MM.1S (cell line): ENCODE measurements at places on chromosomes 4 and X.
A peak's percentile ranks its signal among the peaks of the same experiment; 100 is the strongest.

DNA sequence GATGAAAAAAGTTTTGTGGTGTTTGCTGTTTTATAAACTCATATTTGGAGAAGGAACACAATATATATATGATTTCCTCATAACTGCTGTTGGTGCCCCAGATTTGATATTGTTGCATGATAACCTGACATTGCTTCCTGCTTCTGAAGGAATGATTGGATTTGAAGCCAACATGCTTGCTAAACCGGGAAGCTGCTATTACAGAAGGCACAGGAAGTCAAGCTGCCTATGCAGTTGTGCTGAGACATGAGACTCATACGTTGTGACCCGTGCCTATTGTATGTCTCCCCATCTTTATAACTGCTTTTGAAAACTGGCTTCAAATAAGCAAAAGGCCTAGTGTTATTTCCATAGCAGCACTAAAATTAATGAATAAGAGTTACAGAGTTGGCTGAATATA, 32.9 kb downstream of the GAB1 start:
- peaks cover 29% of the 10 kb centered on the region for H3K4me1 ChIP-seq

- no peak for DNase-seq
- peaks cover 5% of the 10 kb centered on the region; the same call in 1 of the 2 replicates for H3K36me3 ChIP-seq
- no peak overlapping the region for H3K4me3 ChIP-seq
- no peaks in the 10 kb centered on the region for H3K4me1 ChIP-seq
- H3K27ac ChIP-seq: no peak overlapping the region
Observed at GRCh38 chr4:15035159-15035558, 32.9 kb downstream of the CPEB2 start.

DNA sequence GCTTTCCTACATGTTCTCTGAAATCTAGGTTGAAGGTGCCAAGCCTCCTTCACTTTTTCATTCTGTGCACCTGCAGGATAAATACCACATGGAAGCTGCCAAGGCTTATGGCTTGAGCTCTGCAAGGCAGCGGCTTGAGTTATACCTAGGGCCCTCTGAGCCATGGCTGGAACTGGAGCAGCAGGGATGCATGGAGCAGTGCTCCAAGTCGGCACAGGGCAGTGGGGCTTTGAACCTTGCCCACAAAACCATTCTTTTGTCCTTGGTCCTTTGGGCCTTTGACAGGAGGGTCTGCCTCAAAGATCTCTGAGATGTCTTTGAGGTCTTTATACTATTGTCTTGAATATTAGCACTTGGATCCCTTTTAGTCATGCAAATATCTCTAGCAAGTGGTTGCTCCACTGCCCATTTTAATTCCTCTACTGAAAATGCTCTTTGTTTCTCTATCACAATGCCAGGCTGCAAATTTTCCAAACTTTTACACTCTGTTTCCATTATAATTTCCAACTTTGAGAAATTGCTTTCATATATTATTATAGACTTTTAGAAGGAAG, 536.2 kb upstream of the KLHL4 start:
- no peaks in the 10 kb centered on the region for H3K36me3 ChIP-seq
- no peaks in the 10 kb centered on the region for H3K27me3 ChIP-seq
- no peak for DNase-seq

GRCh38 chr4:143721317-143721716, 20.8 kb upstream of the FREM3 start:
- no peaks in the 10 kb centered on the region for H3K27me3 ChIP-seq
- no peaks in the 10 kb centered on the region for H3K4me1 ChIP-seq
- DNase-seq: no peak
- H3K36me3 ChIP-seq: no peaks in the 10 kb centered on the region

DNA sequence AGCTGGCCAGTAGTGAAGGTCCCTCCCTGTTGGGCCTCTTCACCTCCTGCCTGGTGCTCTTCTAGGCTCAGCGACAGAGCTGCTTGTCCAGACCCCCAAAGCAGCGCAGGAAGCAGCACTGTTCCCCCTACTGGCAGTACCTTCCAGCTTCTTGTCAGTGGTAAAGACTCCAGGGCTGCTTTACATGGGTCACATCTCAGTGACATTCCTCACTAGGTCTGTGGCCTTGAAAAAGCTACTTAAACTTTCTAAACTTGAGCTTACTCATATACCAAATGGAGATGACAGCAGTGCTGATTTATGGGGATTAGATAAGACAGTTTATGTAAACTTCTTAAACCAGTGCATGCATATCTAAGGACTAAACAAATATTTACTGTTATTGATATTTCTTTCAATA, 117.3 kb downstream of the FAT4 start:
- H3K27ac ChIP-seq: no peak overlapping the region
- H3K4me3 ChIP-seq: no peak overlapping the region
- H3K4me1 ChIP-seq: no peaks in the 10 kb centered on the region
- H3K36me3 ChIP-seq: no peaks in the 10 kb centered on the region
- H3K27me3 ChIP-seq: no peaks in the 10 kb centered on the region

DNA sequence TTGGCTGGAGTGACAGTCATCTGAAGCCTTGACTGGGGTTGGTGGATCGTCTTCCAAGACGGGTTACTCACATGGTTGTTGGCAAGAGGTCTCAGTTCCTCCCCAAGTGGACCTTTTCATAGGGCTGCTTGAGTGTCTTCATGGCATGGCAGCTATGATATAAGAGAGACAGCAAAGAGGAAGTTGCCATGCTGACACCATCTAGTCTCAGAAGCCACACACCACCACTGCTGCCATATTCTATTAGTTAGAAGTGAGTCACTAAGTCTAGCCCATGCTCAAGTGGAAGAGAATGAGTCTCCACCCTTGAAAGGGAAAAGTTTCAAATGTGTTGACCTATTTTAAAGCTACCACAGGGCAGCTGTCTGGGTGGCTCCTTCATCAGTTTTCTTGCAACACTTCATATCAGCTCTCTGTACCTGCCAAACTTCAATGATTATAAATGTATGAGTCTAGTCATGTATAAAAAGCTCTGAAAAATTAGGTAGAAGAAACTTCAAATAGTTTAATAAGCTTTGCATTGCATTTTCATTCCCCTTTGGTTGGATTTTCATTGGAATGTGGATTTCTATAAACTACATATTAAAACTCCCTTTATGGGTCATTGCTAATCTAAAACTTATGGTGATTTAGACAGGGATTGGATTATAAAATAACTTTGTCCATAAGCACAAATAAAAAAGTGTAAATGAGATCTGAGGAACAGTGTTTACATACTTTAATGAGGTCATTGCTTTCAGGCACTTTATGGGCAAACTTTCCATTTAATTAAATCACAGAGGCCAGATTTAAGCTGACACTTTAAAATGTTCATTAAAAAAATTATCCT, 68.0 kb upstream of the ATXN3L start:
- no peaks in the 10 kb centered on the region for H3K4me1 ChIP-seq
- no peaks in the 10 kb centered on the region for H3K36me3 ChIP-seq
- H3K27me3 ChIP-seq: no peaks in the 10 kb centered on the region
- DNase-seq: no peak
- no peak overlapping the region for H3K4me3 ChIP-seq

DNA sequence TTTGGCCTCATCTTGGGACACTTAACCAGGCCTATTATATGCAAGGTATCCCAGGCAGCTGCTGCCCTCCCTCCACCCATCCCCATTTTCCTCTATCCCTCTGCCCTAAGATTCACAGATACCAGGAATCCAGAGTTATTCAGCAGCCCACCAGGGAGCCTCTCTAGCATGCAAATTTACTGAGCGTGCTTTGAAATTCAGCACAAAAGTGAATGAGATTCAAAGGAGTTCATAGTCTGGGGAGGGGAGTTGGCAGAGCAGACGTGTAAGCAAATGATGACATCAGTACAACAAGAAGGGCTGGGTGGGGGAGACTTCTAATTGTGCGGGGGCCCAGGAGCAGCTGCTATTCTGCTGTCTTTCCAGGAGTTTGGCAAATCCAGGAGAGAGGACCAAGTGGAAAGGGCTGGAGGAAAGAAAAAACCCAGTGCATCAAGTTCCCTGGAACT, 1.7 kb upstream of the MTM1 start:
- peaks cover 3% of the 10 kb centered on the region; the same call in 1 of the 2 replicates for H3K4me1 ChIP-seq
- no peaks in the 10 kb centered on the region for H3K27me3 ChIP-seq
- H3K36me3 ChIP-seq: no peaks in the 10 kb centered on the region
- no peak overlapping the region for H3K4me3 ChIP-seq
- H3K27ac ChIP-seq: no peak overlapping the region

GRCh38 chrX:122945328-122945727, 238.8 kb upstream of the GRIA3 start:
- H3K4me3 ChIP-seq: no peak overlapping the region
- DNase-seq: no peak

- no peaks in the 10 kb centered on the region for H3K36me3 ChIP-seq
- no peak for DNase-seq
- H3K27ac ChIP-seq: no peak overlapping the region
- H3K4me1 ChIP-seq: no peaks in the 10 kb centered on the region
- no peaks in the 10 kb centered on the region for H3K27me3 ChIP-seq
- no peak overlapping the region for H3K4me3 ChIP-seq
Observed at GRCh38 chr4:40552536-40552935, 77.1 kb downstream of the RBM47 start.

GRCh38 chr4:4590546-4590945, 48.7 kb upstream of the STX18 start:
- no peaks in the 10 kb centered on the region for H3K36me3 ChIP-seq
- H3K4me3 ChIP-seq: no peak overlapping the region
- no peak for DNase-seq
- H3K4me1 ChIP-seq: no peaks in the 10 kb centered on the region
- H3K27me3 ChIP-seq: no peaks in the 10 kb centered on the region

DNA sequence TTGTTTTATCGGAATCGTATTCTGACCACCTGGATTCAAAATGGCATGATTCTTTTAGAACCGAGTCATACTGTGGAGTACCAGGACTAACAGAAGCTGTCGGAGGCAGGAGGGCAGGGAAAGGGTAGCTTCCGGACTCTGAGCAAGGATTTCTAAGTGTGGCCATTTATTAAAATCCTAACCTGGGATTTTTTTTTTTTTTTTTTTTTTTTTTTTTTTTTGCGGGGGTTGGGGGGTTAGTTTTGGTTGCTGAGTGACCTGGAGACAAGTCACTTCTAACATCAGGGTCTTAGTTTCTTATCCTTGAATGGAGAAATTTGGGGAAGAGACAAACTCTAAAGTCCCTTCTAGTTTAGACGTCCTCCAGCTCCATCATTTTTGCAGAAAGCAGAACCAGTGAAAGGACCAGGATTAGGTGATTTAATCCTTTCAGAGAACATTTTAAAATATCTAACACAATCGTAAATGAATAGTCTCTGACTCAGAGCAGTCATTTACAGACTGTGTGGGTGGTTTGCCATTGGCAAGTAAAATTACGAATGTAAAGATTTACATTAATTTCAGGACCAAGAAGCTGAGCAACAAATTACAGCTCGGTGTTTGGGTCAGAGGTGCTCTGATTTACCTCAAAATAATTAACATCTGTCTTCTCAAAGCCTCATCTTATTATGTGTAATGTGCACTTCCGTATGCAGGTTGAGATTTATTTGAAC, 7.3 kb downstream of the SLC25A5 start:
- H3K27me3 ChIP-seq: no peaks in the 10 kb centered on the region
- H3K4me3 ChIP-seq: no peak overlapping the region
- no peaks in the 10 kb centered on the region for H3K36me3 ChIP-seq
- DNase-seq: no peak

- no peaks in the 10 kb centered on the region for H3K36me3 ChIP-seq
- no peak overlapping the region for H3K27ac ChIP-seq
- no peaks in the 10 kb centered on the region for H3K4me1 ChIP-seq
- H3K27me3 ChIP-seq: no peaks in the 10 kb centered on the region
- DNase-seq: no peak
Observed at GRCh38 chr4:78683352-78683751, 92.8 kb upstream of the BMP2K start.

DNA sequence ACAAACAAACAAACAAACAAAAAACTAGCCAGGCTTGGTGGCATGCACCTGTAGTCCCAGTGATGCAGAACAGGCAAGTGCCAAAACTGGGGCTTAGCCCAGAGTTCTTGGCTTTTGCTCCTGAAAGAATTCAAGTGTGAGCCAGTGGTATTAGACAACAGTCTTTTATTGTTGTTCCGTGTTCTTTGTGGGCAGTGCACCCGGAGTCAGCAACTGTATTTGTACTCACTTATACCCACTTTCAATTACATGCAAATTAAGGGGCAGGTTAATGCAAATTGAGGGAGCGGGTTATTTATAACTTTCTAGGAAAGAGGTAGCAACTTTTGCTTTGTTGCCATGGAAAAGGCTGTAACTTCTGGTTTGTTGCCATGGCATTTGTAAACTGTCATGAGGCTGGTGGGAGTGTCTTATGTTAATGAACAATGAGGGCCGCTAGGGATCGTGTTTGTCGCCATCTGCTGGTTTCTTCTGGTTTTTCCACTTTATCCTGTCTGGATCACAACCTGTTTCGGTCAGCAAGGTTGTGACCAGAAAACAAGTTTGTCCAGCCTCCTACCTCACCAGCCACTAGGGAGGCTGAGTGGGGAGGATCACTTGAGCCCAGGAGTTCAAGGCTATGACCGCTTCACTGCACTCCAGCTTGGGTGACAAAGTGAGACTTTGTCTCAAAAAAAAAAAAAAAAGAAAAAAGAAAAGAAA, 88.8 kb upstream of the ESX1 start:
- peak; percentile 65 for DNase-seq
- H3K36me3 ChIP-seq: no peaks in the 10 kb centered on the region
- no peaks in the 10 kb centered on the region for H3K4me1 ChIP-seq

GRCh38 chrX:40521868-40522450, 58.8 kb upstream of the ATP6AP2 start:
- DNase-seq: no peak
- H3K27ac ChIP-seq: no peak overlapping the region
- H3K36me3 ChIP-seq: no peaks in the 10 kb centered on the region
- H3K4me3 ChIP-seq: no peak overlapping the region

- DNase-seq: no peak
- no peaks in the 10 kb centered on the region for H3K4me1 ChIP-seq
- no peak overlapping the region for H3K27ac ChIP-seq
- H3K4me3 ChIP-seq: no peak overlapping the region
- H3K36me3 ChIP-seq: no peaks in the 10 kb centered on the region
- no peaks in the 10 kb centered on the region for H3K27me3 ChIP-seq
Observed at GRCh38 chrX:100341142-100341510, 68.9 kb downstream of the PCDH19 start.

GRCh38 chr4:152310257-152310656, 225.6 kb downstream of the FBXW7 start:
- H3K27ac ChIP-seq: no peak overlapping the region
- peak; percentile 16 for DNase-seq
- no peaks in the 10 kb centered on the region for H3K4me1 ChIP-seq
- no peaks in the 10 kb centered on the region for H3K27me3 ChIP-seq

GRCh38 chrX:39767446-39767845, 330.3 kb downstream of the BCOR start:
- H3K4me1 ChIP-seq: no peaks in the 10 kb centered on the region
- no peaks in the 10 kb centered on the region for H3K27me3 ChIP-seq
- H3K27ac ChIP-seq: no peak overlapping the region
- no peak overlapping the region for H3K4me3 ChIP-seq

DNA sequence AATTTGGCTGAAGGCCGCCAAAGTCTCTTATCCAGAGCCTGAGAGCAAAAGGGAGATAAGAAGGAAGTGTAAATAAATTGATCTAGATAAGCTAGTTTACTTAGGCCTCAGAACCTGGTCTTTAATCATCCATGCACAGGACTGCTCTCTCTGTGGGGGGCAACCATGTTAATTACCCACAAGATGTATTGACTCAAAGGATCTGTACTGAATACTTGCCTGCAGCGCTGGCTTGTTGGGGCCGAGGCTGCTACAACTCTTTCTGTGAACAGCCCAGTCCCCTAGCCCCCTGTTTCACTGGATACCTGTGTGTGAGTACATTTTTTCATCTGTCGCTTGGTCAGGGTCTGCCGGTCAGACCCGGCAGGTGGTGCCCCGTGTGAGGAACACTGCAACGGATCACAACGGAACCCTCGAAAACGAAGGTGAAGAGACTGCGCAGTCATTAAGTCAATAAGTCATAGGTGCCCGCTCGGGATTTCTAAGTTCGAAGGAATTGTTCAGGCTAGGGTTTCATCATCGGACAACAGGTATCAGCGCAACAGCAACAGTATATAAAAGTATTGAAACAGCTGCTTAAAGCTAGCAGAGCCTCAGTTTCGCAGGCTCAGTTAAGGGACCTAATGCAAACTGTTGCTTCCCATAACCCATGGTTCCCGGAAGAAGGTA, 8.3 kb downstream of the MAGEA11 start:
- no peaks in the 10 kb centered on the region for H3K36me3 ChIP-seq
- no peak overlapping the region for H3K27ac ChIP-seq
- DNase-seq: no peak
